ENCODE measurements at places on chromosomes 12 and 14.

- DNase-seq = no peak
These were observed 13.8 kb downstream of the ARMH4 start for GRCh38 chr14:58138031-58138713.

- no peak for DNase-seq
These were observed 20.0 kb upstream of the SGPP1 start for GRCh38 chr14:63747846-63748245.

DNA sequence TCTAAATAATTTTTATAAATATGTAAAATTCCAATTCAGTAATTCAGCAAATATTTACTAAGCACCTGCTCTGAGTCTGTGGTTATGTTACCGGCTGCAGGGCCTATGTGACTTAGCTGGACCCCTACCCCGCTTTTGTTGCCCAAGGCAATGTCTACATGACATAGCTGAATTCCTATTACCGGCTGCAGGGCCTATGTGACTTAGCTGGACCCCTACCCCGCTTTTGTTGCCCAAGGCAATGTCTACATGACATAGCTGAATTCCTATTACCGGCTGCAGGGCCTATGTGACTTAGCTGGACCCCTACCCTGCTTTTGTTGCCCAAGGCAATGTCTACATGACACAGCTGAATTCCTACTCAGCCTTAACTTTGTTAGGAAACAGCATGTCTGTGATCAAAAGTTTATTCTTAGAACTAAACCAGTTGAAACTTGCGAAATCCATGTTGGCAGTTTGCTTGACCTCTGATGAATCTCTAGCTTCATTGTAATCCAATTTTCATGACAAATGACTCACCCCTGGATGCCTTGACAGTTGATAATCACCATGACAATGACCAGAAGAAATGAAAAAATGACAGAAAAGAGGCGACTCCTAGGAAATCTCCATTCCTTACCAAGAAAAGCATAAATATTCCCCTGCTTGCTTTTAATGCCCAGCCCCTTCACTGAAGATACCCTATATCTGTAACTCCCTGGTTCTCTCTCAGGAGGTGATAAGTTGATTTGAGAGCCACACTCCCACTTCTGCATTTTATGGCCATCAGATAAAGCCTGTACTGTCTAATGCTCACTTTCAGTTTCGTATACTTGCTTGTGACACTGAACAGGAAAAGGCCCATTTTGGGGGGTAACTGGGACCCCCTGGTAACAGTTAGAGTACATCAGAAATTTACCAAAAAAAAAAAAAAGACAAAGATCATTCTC lies 148.4 kb upstream of the SYT10 start:
- DNase-seq = no peak

GRCh38 chr14:24369907-24370687 lies 2.1 kb downstream of the NFATC4 start:
- DNase-seq = no peak

Measured in brain pericyte (primary cell).